CD4-positive, alpha-beta T cell treated with Interleukin-17A for 4 hours (primary cell): ENCODE measurements at places on chromosomes 4 and X.

DNA sequence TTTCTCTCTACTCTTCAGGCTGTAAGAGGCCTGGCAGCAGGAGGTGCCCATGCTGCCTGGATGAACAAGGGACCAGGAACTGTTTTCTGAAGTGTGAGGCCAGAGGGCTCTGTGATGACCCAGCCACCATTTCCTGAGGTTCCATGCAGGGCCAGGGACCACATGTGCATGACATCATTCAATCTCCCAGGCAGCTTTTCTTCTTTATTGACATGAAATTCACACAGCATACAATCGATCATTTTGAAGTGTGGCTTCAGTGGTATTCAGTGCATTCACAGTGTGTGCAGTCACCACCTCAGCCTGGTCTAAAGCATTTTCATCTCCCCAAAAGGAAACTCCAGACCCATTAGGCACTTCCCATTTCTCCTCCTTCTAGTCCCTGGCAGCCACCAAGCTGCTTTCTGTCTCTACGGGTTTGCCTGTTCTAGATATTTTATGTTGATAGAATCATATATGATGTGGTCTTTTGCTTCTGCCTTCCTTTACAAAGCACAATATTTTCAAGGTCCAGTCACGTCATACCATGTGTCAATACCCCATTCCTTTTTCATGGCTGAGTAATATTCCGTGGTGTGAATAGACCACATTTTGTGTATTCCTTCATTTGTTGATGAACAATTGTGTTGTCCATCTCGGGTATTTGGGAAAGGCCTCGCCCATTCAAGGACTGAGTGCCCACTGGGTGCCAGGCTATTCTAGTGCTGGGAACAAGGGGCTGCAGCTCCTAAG lies 93.1 kb downstream of the PSAPL1 start:
- DNase-seq: no peak

GRCh38 chr4:16461362-16461761 lies 235.1 kb upstream of the TAPT1 start:
- no peak for DNase-seq

GRCh38 chr4:74038086-74038424 lies 434 bp downstream of the CXCL3 start:
- no peak for DNase-seq

DNA sequence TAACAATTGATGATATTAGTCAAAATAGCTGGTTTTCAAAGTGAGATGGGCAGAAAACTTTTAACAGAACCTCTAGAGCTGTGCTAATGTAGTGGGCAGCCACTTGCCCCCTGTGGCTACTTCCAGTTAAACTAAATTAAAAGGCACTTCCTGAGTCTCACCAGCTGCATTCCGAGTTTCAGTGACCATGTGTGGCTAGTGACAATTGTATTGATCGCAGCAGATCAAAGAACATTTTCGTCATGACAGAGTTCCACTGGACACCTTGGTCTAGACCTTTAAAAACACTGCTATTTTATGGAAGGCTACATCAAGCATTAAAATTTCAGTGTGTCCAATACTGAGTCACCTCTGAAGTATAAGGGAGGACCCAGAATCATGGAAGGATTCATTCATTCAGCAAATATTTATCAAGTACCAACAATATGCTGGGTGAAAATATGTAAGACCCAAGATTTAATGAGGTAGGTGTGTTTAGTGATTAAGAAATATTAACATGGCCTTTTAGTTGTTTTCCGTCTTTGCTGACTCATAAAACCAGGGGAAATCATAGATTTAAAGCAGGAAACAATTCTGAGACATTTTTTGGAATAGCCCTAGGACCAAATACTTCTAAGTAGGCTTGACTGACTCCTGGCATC lies 5.1 kb upstream of the FAT1 start:
- DNase-seq: no peak

DNA sequence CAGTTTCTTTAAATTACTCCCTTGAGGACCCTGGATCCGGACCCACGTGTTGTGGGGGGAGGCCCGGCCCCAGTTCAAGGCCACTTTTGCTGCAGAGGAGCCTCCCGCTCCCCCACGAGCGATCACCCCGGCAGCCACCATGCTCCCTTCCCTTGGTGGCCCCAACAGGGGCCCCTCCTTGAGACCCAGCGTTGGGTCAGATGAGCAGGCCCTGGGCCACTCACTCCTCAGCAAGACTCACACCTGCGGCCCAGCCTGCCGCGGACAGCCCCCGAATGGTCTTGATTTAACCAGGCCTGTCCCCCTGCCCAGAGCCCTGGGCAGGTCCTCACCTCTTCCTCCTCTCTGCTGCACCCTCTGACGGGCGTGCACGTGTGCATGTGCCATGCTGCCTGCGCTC lies 4.3 kb downstream of the CPLX1 start:
- no peak for DNase-seq

- no peak for DNase-seq
These were observed 66.5 kb downstream of the PDHA1 start for GRCh38 chrX:19410259-19410658.

- DNase-seq: no peak
These were observed 78.0 kb downstream of the NSUN7 start for GRCh38 chr4:40827758-40828157.

DNA sequence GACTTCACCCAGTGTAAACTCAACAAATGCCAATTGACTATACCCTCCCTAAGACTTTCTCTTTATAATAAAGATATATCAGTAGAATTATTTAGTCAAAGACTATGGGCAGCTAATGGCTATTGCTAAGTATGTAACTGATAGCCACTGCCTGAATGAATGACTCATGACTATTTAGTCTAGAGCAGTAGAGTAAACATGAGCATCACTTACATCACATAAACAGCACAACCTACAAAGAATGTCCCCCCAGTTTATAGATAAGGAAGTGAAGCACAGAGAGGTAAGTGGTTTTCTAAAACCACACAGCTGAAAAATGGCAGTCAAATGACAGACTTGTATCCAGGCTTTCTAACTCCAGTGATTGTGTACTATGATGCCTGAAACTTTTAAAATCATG lies 507.0 kb downstream of the PPARGC1A start:
- no peak for DNase-seq

- DNase-seq: no peak
These were observed 291.3 kb downstream of the GUCY2F start for GRCh38 chrX:109190542-109190941.

DNA sequence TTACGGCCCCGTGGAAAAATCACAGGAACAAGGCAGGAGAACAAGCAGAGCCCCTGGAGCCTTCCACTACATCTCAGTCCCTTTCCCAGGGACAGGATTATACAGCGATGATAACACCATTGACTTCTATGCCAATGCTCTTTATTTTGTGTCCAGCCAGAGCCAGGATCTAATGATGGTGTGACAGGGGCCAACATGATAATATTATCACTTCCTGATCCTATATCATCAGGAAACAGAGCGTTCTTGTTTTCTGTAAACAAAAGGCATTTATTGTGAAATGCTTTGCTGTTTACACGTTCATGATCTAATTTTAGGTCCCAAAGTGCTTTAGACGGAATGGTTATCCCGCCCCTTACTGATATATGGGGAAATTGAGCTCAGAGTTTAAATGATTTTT lies 12.8 kb downstream of the TMPRSS11E start:
- no peak for DNase-seq

GRCh38 chr4:182137343-182137742 lies 105.9 kb upstream of the TENM3 start:
- no peak for DNase-seq

DNA sequence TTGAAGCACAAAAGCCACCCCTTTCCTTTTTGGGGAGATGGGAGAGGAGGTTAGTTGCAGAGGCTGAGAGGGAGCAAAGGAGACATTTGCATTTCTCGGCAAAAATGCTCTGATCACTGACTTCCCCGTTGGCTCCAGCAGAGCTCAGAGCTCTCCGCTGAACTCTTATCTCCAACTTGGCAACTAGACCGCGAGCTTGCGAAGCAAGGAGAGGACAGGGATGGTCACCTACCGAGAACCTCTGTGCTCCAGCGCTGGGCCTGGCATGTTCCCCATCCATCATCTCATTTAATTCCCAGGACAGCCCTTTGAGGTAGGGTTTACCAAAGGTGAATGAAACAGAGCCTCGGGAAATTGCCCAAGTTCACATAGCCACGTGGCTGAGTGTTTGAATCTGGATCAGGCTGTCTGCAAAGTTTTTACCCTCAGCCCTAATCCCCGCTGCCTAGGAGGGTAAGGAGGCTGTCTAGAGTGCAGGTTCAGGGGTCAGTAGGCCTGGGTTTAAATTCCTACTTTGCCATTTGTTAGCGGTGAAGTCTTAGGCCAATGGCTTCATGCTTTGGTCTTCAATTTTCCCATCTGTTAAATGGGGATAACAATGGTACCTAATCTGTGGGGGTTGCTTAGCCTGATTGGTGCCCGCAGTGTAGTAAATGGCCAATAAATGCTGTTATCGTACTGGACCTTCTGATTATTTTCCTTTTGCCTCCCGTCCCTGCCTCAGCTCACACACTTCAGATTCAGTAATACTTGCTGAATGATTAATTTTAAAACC lies 3.8 kb upstream of the CITED1 start:
- DNase-seq: no peak

GRCh38 chrX:109873983-109874382 lies 128.9 kb upstream of the TMEM164 start:
- no peak for DNase-seq

GRCh38 chrX:130575831-130576389 lies 174.1 kb downstream of the RBMX2 start:
- DNase-seq: peak; percentile 19

DNA sequence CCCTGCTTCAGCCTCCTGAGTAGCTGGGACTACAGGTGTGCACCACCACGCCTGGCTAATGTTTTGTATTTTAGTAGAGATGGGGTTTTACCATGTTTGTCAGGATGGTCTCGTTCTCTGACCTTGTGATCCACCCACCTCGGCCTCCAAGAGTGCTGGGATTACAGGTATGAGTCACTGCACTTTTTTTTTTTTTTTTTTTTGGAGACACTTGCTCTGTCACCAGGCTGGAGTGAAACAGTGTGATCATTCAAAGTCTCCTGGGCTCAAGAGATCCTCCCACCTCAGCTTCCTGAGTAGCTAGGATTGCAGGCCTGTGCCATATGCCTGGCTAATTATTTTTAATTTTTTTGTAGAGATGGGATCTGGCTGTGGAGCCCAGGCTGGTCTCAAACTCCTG lies 338.8 kb downstream of the PPP3CA start:
- no peak for DNase-seq

- no peak for DNase-seq
These were observed 38.8 kb downstream of the MTM1 start for GRCh38 chrX:150607201-150607600.

- no peak for DNase-seq
These were observed 515.5 kb downstream of the STPG2 start for GRCh38 chr4:97627750-97628149.

GRCh38 chr4:41044791-41045190 lies 169.6 kb downstream of the APBB2 start:
- no peak for DNase-seq

DNA sequence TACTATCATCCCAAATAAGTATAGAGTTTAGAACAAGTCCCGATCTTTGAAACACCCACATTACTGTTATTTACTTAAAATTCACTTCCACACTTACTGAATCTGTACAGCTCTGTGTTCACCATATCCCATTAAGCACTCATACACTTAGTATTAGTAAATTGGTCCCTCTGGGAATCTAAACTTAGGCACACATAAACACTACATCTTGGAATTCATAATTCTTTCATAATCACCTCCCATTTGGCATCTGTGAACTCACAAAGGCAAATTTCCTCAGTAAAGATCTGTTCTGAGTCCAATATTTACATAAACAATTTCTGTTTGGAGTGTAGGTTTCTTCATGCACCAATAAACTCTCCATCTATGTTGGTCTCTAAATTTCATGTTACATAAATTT lies 52.6 kb upstream of the PPARGC1A start:
- no peak for DNase-seq

DNA sequence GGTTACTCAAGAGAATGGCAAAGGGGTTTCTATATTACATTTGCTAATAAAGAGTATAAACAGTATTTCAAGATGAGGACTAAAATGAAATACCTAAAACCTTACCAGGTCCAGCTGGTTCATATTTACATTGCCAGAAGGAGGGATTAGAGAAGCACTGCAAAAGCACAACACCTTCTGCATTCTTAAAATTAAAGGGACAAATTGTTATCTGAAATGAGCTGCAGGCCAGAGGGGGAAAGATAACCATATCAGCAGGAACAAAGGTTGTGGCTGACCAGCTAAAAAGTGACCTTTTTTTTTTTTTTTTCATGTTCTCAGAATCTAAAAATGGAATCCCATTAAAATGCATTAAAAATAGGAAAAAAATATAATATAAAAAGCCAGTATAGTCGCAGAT lies 39.7 kb downstream of the AFF2 start:
- no peak for DNase-seq

GRCh38 chr4:121943941-121944340 lies 7.9 kb downstream of the TRPC3 start:
- peak; percentile 8 for DNase-seq

DNA sequence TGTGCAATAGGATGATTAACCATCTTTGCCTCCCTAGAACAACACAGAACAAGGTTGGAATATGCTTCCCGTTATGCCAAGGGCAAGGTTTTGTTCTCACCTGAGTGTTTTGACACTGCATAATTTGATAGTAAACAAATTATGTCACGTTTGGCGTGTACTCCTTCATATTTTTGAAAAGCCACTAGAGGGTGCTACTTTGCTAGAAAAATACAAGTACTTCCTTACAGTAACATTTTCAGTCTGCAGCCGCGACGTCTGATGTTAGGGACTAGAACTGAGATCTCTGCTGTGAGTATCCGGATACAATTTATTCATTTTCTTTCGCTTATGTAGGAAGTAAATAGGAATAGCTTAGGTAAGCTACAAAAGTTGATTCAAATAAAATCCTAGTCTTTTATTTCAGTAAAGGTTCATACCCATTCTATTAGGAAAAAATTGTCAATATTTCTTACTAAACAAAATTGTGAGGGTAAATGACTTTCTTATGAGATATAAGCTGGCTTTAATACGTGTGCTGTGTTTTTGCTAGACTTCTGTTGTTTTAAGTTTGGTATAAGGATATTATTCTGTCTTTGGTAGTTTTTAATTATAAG lies 181.1 kb upstream of the WDFY3 start:
- DNase-seq: no peak

- DNase-seq: no peak
These were observed 53.1 kb upstream of the TMEM33 start for GRCh38 chr4:41881981-41882624.

- no peak for DNase-seq
These were observed 176.4 kb upstream of the FMR1 start for GRCh38 chrX:147735364-147735763.

- DNase-seq: no peak
These were observed 141.0 kb downstream of the MAB21L2 start for GRCh38 chr4:150722908-150723362.

GRCh38 chr4:103928370-103928769 lies 208.6 kb upstream of the TACR3 start:
- no peak for DNase-seq

- no peak for DNase-seq
These were observed 24.4 kb downstream of the DCX start for GRCh38 chrX:111387470-111388070.

- DNase-seq: no peak
These were observed 126.1 kb downstream of the FAT4 start for GRCh38 chr4:125440814-125441213.

- no peak for DNase-seq
These were observed 515.7 kb downstream of the SMARCA1 start for GRCh38 chrX:129007631-129008030.
